ENCODE measurements at places on chromosomes 16 and 17. TPM values are rescaled to one million over a fixed set of nuclear protein-coding genes. Genes with fewer than 3 reads are reported as not detected.

- DNase-seq, result no peak
Observed at GRCh38 chr17:60049936-60050335, 28.8 kb downstream of the HEATR6 start.

DNA sequence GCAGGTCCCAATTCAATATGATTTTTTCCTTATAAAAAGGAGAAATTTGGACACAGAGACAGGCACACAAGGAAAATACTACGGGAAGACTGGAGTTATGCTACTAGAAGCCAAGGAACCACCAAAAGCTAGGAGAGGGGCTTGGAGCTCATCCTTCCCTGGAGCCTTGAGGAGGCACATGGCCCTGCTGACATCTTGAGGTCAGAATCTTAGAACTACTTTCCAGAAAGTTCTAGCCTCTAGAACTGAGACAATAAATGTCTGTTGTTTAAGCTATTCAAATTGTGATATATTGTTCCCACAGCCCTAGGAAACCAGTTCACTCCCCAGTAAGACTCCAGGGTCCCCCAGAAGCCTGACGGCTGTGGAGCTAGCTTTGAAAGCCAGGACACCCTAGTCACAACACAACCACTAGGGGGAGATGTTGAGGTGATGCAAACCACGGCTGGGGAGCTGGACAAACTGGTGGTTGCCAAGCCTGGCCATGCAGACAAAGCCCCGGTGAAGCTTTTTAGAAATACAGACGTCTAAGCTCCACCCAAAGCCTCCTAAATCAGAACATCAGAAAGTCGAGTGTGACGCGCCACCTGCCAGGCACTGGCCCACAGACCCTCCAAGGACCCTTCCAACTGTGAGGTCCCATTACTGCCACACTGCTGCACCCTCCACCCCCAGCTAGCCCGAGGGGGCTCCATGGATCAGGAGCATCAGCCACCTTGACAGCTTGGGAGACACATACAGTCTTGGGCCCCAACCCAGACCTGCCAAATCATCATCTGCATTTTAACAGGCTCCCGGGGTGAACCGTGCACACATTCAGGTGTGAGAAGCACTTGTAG, 106.4 kb downstream of the SLC39A11 start:
- peak; percentile 86 for DNase-seq

GRCh38 chr17:76641501-76641900, 2.1 kb downstream of the ST6GALNAC1 start:
- no peak for DNase-seq

GRCh38 chr16:17160920-17161431, 309.8 kb downstream of the XYLT1 start:
- no peak for DNase-seq

DNA sequence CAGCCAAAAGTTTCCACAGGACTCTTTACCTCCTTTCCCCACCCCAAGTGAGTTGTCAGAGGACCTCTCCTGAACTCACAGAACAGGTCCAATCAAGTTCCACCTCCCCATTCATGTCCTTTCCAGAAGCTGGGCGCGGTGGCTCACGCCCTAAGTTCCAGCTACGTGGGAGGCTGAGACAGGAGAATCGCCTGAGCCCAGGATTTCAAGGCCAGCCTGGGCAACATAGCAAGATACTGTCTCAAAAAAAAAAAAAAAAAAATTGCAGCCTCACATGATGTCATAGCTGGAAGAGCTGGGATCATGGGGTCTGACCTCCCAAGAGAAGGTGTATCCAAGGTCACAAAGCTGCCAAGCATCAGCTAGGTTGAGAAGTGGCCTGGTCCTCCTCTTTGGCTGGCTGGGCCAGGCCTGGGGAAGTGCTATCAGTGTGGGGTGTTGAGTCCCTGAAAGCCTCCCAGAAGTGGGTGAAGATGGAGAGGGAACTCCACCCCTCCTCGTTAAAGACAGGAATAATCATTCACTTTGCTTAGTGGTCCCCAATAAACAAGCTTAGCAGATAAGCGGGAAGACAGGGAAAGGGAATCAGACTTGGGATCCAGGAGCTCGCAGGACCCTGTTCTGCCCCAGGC, 5.5 kb upstream of the MNT start:
- peak; percentile 52 for DNase-seq

GRCh38 chr16:56319376-56319775, 106.0 kb downstream of the AMFR start:
- DNase-seq, result no peak

DNA sequence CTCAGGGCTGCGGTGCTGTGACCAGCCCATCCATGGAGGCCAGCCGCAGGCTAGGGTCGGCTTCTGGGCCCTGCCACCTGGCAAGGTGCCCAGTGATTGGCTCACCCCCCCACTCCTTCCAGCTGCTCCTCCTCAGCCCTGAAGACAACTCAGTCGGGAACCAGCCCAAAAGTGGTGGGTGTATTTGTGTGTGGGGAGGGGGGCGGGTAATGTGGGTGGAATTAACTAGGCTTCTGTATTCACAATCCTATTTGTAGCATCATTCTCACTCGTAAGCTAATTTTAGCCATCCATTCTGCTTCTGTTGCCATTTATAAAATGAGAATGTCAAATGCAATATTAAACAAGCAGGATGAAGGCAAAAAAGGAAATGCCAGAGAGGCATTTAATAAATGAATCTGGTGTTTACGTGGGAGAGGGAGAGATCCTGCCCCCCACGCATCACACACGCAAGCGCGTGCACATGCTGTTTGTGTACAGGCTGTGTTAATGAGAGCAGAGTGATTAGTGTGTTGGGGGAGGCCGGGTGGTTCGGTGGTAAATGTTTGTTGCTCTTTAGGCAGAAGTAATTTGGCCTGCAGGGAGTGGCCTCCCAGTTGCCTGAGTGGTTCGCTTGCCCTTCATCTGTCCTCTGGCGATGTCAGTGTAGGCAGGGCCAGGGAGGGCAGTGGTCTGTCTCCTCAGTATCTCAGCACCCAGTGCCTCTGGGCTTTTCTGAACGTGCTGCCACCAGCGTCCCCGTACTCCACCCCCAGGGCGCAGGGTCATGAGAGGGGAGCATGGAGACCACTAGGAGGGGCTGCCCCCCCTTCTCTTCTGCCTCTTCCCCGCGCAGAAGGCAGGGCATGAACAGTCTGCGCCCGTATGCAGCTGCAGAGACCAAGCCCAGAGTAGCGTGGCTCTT, 140.1 kb downstream of the CCDC182 start:
- DNase-seq, result peak; percentile 73

- no peak for DNase-seq
Observed at GRCh38 chr17:57929386-57929785, 25.8 kb downstream of the CUEDC1 start.

- no peak for DNase-seq
Observed at GRCh38 chr16:7979448-7980132, 610.7 kb downstream of the TMEM114 start.

GRCh38 chr16:74626741-74627416, 20.0 kb upstream of the GLG1 start:
- DNase-seq, result no peak

GRCh38 chr16:3889059-3889458, 8.5 kb upstream of the CREBBP start:
- DNase-seq, result no peak

DNA sequence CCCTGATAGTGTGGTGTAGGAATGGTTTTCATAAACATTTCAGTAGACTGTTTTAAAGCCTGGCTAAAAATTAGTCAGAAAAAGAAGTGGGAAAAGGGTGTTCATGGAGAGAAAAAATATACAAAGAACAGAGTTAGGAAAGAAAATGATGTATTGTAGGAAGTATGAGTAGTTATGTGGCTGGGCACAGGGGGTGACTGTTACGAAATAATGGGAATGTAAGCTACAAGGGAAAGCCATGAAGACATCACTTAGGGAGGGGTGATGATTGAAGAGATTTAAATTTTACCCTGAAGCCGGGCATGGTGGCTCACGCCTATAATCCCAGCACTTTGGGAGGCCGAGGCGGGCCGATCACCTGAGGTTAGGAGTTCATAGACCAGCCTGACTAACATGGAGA, 55.3 kb downstream of the NUP88 start:
- DNase-seq, result no peak

DNA sequence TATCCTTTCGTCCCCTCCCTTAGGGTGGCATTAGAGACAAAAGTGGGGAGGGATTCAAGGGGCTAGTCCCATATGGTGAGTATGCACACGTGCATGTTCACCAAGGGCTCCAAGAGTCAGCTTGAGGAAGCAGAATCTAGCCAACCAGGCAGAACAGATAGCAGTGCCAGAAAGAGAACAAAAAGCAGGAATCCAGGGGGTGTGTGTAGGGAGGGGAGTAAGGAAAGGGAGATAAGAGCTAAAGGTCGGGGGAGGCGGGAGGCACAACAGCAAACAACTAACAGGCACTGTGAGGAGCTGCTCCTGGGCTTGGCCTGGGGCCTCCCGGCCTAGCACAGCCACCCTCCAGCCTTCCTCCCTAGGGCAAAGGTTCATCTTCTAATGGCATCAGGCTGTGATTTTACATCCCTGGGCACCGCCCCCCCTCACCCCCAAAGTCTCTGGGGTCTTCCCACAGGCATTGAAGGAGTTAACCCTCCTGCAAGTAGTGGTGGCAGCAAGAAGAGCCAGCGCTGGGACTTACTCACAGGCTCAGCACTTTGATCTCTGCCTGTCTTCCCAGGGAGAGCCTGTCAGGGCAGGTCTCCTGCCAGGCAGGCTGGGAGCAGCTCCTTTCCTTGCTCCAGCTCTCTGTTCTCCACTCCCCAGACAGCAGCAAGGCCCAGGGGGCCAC, 12.4 kb upstream of the SUPT4H1 start:
- no peak for DNase-seq

DNA sequence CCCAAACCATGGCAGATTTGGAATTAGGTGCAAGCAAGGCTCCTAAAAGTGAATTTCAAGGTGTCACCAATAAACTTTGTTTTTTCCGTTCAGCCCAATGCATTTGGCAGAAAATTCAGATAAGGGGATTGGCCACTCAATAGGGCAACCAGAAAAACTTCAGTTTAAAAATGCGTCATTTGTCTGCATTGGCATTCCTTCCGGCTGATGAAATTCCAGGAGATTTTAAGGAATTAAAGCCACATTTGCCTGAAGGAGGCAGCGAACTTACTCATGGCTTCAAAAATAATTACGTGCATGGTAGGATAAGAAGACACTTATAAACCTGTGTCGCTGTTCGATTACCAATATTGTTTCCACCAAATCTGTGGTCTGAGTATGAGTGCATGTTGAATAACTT, 151.9 kb downstream of the SALL1 start:
- DNase-seq, result no peak

DNA sequence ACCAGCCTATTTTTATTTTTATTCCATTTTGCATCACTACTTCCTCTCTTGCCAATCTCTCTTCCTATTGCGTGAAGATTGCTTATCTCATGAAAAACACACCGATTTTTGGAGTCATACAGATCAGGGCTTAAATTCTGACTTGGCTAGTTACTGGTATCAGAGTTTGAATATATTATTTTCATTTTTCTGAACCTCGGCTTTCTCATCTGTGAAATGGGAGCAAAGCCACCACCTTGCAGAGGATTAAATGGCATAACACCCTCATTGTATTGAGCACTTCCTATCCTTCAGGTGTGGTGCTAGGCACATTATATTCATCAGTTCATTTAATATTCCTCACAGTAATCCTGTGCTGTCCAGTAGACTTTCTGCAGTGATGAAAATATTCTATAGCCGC, 208.8 kb downstream of the HAPSTR1 start:
- no peak for DNase-seq

DNA sequence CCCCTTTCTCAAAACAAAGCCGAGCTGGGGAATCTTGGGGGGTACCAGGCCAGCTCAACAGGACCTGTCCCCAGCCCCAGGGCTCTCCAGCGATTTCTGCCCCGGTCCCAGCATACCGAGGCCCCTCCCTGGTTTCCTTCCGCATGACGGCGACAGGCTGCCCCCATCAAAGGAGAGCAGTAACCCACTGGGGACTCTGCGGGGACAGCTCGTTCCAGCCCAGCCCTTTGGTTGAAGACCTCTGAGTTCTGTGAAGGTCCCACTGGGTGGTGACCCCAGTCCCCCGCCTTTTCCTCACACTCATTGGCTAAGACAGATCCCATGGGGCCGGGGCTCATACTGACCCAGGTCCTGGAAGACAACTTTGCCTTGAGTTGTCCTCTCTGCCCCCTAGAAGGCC, 4.1 kb downstream of the SMTNL2 start:
- no peak for DNase-seq

DNA sequence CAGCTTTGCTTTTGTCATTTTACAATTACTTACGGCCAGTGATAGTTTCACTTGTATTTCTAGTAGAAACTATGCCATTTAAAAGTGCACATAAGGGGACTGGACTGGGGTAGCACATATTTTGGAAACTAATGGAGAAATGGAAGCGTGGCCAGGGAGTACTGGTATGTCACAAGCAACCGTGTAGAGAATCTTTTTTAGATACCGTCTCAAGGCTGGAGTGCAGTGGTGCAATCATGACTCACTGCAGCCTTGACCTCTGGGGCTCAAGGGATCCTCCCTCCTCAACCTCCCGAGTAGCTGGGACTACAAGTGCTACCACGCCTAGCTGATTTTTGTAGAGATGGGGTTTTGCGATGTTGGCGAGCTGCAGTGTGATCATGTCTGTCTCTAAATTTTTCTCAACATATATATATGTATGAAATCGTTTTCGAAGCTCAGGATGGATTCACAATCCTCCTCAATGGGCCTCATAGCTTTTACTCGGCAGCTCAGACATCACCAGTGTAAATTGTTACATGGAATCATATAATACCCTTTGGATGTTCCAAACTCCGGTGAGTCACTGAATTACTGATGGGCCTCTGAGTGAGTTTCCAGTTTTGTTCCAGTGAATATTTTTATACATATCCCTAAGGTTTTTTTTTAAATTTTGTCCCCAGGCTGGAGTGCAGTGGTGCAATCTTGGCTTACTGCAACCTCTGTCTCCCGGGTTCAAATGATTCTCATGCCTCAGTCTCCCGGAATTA, 51.7 kb downstream of the ZNF778 start:
- no peak for DNase-seq

- DNase-seq, result no peak
Observed at GRCh38 chr17:66670206-66670605, 164.7 kb upstream of the CACNG5 start.

DNA sequence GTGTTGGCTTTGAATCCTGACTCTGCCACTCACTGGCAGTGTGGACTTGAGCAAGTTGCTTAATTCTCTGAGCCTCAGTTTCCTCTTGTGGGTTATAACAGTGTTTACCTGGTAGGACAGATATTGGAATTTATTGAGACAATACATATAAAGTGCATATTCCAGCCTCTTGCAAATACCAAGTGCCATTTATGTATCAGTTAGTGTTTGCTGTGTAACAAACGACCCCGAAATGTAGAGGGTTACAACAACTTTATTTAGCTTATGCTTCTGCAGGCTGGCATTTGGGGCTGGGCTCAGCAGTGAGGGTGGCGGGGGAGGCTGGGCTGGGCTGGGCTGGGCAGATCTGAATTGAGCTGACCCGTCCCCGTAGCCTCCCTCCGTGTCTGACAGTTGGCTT, 42.4 kb upstream of the IL21R start:
- DNase-seq, result no peak

- peak; percentile 69 for DNase-seq
Observed at GRCh38 chr16:87490096-87490798, 2.6 kb downstream of the ZCCHC14 start.

C1QTNF1 gene
- not detected for total RNA-seq

ABAT gene
- total RNA-seq, result 5.0 TPM

BORCS6 gene
- 5.7 TPM for total RNA-seq

ITGAD gene
- total RNA-seq, result not detected

SOST gene
- total RNA-seq, result not detected

CACNG4 gene
- total RNA-seq, result not detected

SEPTIN1 gene
- total RNA-seq, result 162 TPM

TBC1D26 gene
- total RNA-seq, result not detected

RASD1 gene
- total RNA-seq, result 6.6 TPM

OR4D1 gene
- total RNA-seq, result 0.14 TPM
